Mesenteric fat pad (tissue), 1 donor: ENCODE measurements at places on chromosomes 3 and 15. TPM values are rescaled to one million over a fixed set of nuclear protein-coding genes. Genes with fewer than 3 reads are reported as not detected.

- DNase-seq, result no peak
Observed at GRCh38 chr3:20837676-20838302, 651.8 kb upstream of the SGO1 start.

GRCh38 chr3:14976317-14976716, 28.9 kb downstream of the NR2C2 start:
- DNase-seq, result no peak

DNA sequence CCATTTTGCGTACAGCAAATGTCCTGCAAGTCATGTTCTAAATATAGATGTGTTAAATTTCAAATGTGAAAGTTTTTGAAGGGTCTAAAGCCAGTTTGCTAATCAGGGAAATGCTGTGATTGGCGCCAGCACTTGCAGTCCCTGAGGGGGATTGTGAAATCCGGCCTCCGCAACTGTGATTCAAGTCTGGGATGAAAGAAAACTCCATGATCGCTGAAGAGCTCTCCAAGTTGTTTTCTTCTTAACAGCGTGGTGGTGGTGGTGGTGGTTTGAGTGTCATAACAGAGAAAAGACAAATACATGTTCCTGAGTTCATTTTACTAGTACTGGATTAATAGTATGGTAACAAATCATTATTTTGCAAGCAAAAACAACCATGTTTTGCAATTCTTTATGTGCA, 51.8 kb downstream of the MITF start:
- DNase-seq, result no peak

GRCh38 chr3:127455541-127456450, 134.7 kb downstream of the TPRA1 start:
- DNase-seq, result peak; percentile 91

- no peak for DNase-seq
Observed at GRCh38 chr3:37564518-37564917, 297.2 kb upstream of the CTDSPL start.

- no peak for DNase-seq
Observed at GRCh38 chr3:159657629-159658028, 331.0 kb upstream of the IL12A start.

- no peak for DNase-seq
Observed at GRCh38 chr3:192186045-192186444, 541.3 kb downstream of the FGF12 start.

DNA sequence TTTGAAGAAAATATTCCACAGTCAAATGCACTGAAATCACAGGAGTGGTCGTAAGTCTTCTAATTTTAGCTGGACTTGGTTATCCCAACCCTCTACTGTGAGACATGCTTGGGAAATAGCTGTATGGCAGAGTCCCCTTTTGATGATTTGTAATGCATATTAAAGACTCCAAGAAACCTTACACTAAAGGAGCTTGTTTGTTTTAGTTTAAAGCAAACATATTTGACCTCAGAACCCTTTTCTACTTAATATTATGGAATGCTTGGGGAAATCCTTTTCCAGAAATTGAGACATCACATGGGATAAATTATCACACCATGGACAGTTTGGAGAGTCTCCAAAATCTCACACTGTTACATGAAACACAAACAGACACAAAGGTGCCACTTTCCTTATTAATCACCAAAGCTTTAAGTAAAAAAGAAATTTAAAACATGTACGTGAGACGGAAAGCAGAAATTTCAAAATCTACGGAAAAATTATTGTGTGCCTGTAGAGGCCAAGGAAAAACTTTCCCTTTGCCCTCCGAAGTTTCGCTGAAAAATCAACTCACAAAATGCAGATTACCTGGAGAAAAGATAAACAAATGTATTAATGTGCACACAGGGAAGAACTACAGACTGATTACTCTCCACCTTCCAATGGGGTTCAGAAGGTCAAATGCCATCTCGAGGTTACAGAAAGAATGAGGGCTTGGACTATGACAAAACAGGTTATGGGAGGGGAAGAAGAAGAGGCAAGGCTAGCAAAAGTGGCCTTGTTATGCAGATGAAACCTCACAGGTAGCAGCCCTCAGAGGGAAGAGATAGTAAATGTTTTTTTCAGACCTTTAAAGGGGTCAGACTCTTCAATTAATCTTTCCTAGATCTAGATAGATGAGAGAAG, 7.0 kb upstream of the CPB1 start:
- DNase-seq, result no peak

DNA sequence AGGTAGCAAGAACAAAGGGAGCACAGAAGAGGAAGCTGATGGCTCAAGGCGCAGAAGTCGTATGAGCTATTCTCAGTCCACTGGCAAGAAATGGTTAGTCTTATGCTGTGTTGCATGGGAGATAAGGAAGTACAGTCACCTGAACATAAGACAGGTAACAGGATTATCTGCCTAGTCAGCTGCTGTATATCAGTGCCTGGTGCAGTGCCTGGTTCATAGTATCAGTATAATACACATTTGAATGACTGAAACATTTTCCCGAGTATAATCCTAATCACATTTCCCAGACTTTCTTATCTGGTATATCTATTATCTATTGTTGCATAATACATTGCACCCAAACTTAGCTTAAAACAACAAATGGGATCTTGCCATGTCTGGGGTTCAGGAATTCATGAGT, 302.5 kb downstream of the GABRG3 start:
- no peak for DNase-seq

GRCh38 chr15:29822100-29822683, at the start of gene TJP1:
TJP1 (minus strand) TSS chr15:29822468; CDS start chr15:29822028, 440 bp downstream.
- DNase-seq, result no peak

GRCh38 chr15:78004222-78004727, 73.2 kb downstream of the TBC1D2B start:
- DNase-seq, result no peak

The TBC1D2B gene
- 82.0 TPM for total RNA-seq

The ADAMTS9 gene
- 273 TPM for total RNA-seq

The ST3GAL6 gene
- 9.4 TPM for total RNA-seq

The GOLGA8Q gene
- total RNA-seq, result 0.96 TPM

The EDEM1 gene
- total RNA-seq, result 47.8 TPM

The LRRC34 gene
- total RNA-seq, result 3.4 TPM

The GPR171 gene
- 1.8 TPM for total RNA-seq

The CNTN3 gene
- 4.0 TPM for total RNA-seq
